NCI-H2081 treated with DMSO at 0.1 percent for 48 hours (cell line): ENCODE measurements at places on chromosomes 7 and 10.

- no peak for DNase-seq
These were observed 2.2 kb downstream of the ZDHHC4 start for GRCh38 chr7:6579446-6579845.

DNA sequence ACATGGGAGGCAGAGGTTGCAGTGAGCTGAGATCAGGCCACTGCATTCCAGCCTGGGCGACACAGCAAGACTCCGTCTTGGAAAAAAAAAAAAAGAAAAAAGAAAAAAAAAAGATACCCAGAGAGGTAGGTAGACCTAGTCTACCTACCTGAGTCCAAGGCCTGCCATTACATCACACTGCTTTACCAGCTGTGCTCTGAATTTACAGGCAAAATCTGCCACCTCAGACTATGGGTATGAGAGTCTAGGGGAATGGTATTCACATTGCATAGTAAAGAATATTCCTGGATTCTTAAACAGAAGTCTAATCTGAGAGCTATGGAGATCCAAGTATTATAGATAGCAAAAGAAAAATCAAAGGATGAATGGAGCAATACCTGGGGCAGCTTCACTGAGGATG is 50.2 kb downstream of the NDUFB2 start:
- DNase-seq = no peak

DNA sequence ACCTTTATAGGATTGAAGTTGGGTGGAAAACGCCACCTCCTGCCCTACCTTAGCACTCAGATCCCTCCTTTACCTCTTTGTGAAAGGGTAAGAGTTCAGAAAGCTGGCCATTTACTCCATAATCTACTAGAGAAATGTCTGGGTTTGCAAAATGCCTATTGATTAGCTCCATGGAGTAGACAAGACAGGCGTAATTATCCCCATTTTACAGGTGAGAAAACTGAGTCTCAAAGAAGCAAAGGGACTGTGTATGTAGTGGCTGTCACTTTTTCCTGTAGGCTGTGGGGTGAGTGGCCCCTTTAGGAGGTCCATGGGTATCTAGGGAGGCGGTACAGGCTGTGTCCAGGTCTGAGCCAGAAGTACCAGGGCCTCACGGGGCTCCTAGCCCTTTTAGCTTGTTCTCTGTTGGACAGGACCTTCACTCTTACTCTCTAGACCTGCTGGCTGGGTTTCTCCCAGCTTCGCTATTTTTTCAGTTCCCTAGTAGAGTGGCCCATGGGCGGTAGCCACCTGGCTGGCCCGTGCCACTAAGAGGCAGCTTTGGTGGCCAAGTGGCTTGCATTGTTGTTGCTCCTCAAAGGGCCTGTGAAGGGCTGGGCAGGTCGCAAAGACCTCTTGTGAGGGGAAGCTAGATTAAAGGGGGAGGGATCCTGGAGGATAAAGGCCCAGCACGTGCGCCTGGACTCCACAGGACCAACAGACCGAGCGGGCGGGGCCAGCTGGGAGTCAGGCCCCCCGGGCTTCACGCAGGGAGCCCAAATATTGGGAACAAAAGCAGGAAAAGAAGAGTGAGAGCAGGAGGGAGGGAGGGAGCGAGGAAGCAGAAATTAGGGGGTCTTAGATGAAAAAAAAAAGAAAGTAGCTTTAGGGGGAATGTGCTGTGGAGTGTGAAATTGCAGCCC is 4.7 kb upstream of the PAX2 start:
- no peak for DNase-seq

- DNase-seq = no peak
These were observed 55.1 kb upstream of the FHIP2A start for GRCh38 chr10:114766470-114766869.

- DNase-seq = peak; percentile 89
These were observed 65.9 kb downstream of the DGKB start for GRCh38 chr7:14836571-14837189.

GRCh38 chr10:79027147-79028055 is 41.4 kb upstream of the ZMIZ1 start:
- no peak for DNase-seq

GRCh38 chr7:124758327-124758726 is 7.3 kb downstream of the GPR37 start:
- DNase-seq = no peak

GRCh38 chr10:30974773-30975415 is 56.8 kb downstream of the ZNF438 start:
- no peak for DNase-seq

DNA sequence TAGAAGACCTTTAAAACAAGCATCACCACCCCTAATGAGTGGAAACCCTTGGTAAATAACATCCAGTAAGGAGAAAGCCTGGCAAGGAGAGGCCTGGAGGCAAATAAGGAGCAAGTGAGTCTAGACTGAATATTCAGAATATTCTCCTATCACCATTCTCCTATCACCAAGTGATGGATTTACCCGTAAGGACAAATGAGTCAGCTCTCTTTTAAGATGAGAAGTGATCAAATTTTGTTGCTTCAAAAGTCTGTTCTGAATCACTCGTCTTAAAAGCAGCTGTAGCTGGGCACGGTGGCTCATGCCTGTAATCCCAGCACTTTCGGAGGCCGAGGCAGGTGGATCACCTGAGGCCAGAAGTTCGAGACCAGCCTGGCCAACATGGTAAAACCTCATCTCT is 28.4 kb downstream of the KIAA1549 start:
- no peak for DNase-seq

GRCh38 chr7:25254604-25255003 is 26.3 kb upstream of the NPVF start:
- DNase-seq = no peak

DNA sequence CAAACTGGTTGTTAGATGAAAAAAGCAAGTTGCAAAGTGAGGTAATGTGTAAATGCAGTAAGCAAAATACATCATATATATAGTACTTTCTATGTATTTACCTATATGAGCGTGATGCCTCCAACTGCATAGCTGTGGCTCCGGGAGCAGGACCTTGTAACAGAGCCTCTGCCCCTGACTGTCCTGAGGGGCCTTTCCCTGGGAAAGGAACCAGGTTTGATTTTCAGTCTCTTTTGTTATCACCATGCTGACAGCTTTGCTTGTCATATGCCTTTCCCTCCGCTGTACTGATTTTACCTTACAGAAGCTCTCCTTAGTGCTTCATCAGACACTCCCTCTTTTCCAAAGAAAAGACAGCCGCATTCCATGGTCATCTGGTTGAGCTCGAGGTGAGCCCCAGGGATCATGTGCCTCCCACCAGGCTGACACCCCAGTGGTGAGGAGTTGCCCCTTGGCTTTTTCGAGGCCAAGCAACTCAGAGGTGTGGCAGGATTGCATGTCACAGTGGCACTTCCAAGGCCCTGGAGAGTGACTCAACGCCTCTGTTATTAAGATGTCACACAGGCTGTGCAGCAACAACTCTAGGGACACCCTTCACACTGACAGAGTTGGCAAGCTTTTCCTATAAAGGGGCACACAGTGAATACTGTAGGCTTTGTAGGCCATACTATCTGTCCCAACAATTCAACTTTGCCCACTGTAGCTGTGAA is 78.9 kb downstream of the ALOX5 start:
- DNase-seq = no peak

GRCh38 chr7:39084349-39084748 is 106.6 kb downstream of the POU6F2 start:
- peak; percentile 98 for DNase-seq

DNA sequence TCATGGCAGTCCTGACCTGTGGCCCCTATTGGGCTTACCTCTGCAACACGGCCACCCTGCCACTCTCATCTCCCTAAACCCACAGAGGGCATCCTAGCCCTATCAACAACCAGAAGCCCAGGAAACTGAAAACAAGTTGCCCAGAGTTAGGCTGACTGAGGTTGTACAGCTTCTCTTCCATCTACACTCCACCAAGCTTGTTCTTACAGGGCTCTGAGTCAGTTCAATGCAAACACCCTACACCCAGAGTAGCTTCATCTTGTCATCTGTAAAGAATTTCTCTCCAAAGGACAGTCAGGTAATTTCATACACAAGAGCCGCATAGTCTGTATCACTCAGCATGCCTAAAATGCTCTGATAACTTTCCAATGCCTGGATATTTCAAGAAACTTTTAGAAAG is 175.4 kb downstream of the ARID5B start:
- DNase-seq = no peak

DNA sequence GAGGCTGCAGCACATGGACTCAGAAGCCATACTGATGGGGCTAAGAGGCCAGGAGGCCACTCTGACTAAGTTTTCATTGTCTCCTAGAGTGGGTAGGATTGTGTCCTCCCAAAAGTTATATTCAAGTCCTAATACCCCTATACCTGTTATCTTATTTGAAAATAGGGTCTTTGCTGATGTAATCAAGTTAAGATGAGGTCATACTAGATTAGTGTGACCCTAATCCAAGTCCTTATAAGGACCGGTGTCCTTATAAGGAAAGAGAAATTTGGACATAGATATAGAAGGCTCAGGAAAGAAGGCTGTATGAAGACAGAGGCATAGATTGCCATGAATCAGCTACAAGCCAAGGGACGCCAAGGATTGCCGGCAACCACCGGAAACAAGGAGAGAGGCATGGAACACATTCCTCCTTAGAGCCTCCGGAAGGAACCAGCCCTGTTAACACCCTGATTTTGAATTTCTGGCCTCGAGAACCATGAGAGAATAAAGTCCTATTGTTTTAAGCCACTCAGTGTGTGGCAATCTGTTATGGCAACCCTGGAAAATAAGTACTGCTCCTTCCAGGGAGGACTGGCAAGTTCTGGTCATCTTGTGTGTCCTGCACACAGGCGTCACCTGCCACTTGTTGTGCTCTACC is 157.0 kb downstream of the EMX2 start:
- DNase-seq = no peak

GRCh38 chr7:149729586-149729982 is 43.8 kb downstream of the ZNF467 start:
- DNase-seq = no peak

DNA sequence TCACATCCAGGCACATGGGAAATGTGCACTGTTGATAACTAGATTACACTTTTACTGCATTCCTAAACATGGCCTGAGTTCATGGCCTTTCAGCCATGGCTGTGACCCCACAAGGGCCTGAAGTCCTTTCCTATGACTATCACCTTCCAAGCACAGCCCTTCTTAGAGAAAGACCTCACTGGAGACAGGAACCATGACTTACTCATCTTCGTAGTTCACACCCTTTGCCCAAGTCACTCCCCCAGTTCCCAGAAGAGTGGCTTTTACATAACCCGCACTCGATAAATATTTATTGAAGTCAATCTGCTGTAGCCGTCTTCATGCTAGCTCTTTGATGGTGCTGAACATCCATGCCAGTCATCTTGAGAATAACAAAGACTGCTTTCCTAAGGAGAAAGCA is 632.5 kb upstream of the NRP1 start:
- no peak for DNase-seq

DNA sequence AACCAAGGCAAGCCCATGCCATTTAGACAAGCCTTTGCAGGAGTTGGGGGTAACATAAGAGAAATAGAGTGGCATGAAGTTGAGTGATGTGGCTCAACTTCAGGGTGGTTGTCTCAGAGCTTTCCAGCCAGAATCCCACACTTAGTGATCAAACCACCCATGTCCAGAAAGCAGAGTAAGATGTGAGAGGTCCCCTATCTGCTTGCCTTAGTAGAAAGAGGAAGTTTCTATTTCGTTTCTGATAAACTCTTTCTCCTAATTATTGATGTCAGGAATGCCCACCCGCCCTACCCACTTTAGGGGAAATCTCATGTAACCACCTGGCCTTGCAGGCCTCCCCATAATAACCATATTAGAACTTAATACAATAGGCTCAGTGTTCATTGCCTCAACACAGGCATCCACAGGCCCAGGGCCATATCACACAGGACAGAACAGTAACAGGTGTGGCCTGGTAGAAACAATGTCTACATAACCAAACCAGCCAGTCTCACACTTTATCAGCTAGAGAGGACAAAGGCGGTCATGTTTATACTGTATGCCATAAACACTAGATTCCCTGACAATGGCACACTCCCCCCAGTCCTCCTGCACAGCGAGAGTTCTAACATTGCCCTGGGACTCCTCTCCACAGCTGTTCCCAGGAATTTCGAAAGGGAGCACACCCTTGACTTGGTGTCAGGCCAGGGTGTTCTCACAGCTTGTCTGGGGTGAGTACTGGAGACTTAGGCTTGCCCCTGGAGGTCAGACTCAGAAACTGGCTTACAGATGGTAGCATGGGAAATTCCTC is 364.4 kb downstream of the CXCL12 start:
- DNase-seq = no peak

DNA sequence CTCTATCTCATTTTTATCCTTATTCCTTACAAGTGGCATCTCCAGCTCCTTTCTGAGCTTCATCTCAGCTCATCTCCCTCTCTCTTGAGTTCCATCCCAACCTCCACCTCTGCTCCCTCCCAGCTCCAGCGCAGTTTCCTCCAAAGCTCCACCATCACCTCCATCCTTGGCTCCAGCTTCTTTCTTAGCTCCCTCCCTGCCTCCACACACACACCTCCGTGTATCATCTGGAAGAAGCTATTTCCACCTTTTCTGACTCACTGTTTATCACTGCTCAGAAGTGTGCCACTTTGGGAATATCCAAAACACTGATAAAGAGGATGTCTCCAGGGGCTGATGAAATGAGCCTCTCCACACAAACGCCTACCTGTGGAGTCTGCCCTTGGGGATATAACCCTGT is 481.4 kb downstream of the PTPRN2 start:
- DNase-seq = no peak

GRCh38 chr10:103643381-103643780 is 149.9 kb downstream of the NEURL1 start:
- no peak for DNase-seq

GRCh38 chr7:1936531-1937251 is 266.6 kb downstream of the ELFN1 start:
- no peak for DNase-seq

GRCh38 chr7:67359900-67360299 is 363.3 kb downstream of the TYW1 start:
- no peak for DNase-seq

DNA sequence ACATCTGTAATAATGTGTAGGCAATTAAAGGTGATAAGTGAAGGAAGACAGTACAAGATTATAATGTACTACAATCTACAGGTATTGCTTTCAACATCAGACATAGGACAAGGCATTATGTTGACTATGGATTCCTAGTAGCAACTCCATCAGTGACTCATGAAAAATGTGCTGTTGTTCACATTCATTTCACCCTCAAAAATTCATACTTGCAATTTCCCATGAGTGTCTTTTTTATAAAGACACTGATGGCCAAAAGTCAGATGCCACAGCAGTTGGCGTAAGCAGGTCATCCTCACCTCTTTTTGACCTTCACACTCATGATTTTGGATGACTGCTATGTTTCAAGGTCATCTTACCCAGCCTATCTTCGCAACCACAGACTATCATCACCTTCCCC is 100.0 kb upstream of the AMPH start:
- no peak for DNase-seq

- DNase-seq = no peak
These were observed 155.2 kb upstream of the BMPER start for GRCh38 chr7:33750177-33750576.
